Stimulated activated CD4-positive, alpha-beta T cell treated with anti-CD3 and anti-CD28 coated beads, Interleukin-15, amount 100 ng/mL, for 1 hour (primary cell): ENCODE measurements at places on chromosomes 4 and X.

DNA sequence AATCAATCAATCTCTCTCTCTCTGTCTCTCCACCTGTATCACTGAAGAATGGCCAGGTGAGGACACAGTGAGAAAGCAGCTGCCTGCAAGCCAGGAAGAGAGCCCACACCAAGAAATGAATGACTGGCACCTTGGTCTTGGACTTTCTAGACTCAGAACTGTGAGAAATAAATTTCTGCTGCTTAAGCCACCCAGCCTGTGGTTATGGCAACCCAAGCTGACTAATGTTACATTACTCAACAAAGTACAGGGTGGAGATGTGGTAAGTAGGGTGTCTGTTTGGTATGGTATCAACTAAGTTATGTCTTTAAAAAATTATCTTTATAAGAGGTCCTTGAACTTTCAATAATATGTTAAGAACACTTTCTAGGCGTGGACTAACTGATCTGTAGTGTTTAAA, 159.3 kb downstream of the EPHA5 start:
- no peak for DNase-seq

- no peak for DNase-seq
These were observed 47.6 kb upstream of the FGG start for GRCh38 chr4:154660052-154660451.

GRCh38 chr4:183276106-183276505, 44.0 kb downstream of the CLDN22 start:
- DNase-seq = no peak

DNA sequence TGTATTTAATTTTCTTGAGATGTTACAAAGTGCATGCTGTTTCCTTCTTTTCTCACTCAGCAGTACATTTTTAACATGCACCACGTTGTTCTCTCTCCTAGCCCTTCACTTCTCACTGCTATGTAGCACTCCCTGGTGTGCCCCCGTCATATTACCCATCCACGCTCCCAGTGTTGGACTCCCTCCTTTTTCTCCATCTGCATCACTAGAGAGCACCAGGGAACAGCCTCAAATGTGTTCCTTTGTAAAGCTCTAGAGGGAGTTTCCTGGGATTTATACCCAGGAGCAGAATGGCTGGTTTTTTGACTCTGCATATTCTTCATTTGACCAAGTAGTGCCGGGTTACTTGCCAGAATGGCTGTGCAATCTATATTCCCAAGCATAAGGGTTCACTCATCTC, 240.3 kb upstream of the ANXA3 start:
- no peak for DNase-seq

GRCh38 chrX:46543441-46543840, 1.8 kb downstream of the ZNF674 start:
- DNase-seq = no peak

GRCh38 chrX:53223955-53224859, 800 bp downstream of the KDM5C start:
- no peak for DNase-seq

DNA sequence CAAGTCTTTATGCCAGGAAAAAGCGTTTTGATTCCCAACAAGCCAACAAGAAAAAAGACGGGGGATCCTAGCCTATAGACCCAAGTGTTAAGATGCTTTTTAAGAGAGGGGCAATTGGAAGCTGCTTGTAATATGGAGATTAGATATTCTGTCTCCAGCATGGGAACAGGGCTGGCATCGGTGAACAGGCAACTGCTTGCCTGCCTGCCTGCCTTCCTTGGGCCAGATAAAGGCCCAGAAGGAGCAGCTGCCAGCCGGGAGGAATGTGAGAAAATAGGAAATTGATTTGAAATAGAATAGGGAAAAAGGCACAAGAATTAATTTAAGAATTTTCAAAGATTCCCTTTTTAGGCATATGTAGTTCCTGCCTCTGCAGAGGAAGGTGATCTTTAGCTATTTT, 192.2 kb downstream of the TENM3 start:
- DNase-seq = no peak

- DNase-seq = no peak
These were observed 68.7 kb upstream of the WWC2 start for GRCh38 chr4:183030309-183030708.

- no peak for DNase-seq
These were observed 394.9 kb upstream of the PABPC5 start for GRCh38 chrX:91039777-91040176.

DNA sequence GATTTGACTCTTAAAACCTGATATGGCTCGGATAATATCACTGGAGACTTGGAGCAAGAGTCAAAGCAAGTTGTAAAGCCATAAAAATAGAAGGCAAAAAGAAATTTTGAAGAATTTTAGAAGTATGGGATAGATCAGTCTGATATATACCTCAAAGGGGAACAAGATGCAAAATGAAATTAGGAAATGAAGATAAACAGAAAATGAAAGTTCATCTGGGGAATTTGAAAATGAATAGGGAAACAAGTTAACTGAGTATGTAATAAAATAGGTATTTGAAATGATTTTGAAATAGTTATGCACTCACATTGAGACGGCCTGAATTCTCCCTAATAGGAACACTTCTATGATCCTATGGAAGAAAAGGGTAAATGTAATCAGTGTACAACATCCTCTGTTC, 5.7 kb downstream of the CYP2U1 start:
- DNase-seq = no peak

DNA sequence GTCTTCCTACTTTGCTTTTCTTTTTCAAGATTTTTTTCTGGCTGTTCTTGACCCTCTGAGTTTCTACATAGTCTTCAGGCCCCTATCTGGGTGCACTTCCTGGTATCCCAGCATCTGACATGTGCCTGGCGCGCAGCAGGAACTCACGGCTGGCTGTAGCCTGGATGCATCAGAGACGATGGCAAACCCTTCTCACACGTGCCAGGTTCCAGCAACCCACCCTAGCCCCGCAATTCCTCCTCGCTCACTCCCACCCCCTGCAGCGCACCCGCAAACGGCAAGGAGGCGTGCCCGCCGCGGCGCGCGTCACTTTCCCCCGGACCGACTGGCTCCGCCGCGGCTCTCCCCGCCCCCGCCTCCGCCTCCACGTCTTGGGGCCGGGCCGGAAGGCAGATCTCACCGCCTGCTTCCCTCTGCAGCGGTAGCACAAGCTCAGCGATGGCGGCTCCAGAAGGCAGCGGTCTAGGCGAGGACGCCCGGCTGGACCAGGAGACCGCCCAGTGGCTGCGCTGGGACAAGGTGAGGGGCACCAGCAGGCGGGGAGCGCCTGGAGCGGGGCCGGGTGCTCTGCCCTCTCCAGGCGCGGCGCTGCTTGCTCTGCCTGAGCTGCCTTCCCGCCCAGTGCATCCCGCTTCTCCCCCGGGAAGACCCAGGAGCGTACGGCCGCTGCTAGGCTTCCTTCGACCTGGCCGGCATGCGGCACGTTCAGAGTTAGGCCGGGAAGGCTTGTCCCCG, at the start of gene PGM2:
Gene PGM2, plus strand, starts transcription at position 392 of the 735 bp plus-strand sequence. Its CDS starts 47 bp downstream, at position 439.
- DNase-seq = peak; percentile 90

DNA sequence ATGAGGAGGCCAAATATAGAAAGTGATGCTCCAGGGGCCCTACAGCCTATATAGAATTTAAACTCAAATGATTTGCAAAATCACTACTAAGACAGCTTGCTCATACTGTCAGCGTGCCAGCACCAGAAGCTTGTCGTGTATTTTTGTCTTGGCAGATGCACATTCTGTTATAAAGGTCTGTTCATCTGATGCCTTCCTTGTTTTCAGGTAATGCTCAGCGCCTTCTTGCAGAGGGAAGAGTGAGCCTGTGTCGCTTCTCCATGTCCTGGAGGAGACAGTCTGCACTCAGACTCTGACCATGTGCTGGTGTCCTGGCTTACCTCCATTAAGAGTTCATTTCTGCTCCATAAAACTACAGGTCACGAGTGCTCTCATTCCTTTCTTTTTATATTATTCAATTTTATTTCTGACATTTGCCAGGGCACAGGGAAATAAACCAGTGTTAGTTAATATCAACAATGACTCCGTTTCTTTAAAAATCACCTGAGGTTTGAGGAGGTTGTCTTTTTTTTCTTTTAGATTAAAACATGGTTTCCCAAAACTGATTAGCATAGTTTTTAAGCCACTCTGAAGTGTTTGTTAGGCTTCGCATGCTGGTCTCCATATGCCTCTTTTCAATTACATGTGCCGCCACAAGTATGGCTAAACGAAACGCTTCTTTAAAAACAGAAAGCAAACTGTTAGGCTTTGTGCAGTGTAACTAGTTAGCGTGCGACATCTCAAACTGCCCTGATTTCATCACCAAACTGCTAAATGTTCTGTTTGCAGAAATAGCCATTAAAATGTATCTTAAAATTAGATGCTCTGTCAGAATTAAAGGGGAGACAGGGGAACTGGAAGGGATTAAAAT, 215.2 kb upstream of the GK2 start:
- no peak for DNase-seq

- no peak for DNase-seq
These were observed 47.8 kb downstream of the CRLF2 start for GRCh38 chrX:1164322-1165288.

GRCh38 chr4:61182915-61183314, 17.2 kb upstream of the ADGRL3 start:
- DNase-seq = no peak

- DNase-seq = no peak
These were observed 200.5 kb downstream of the KDR start for GRCh38 chr4:54924891-54925290.

DNA sequence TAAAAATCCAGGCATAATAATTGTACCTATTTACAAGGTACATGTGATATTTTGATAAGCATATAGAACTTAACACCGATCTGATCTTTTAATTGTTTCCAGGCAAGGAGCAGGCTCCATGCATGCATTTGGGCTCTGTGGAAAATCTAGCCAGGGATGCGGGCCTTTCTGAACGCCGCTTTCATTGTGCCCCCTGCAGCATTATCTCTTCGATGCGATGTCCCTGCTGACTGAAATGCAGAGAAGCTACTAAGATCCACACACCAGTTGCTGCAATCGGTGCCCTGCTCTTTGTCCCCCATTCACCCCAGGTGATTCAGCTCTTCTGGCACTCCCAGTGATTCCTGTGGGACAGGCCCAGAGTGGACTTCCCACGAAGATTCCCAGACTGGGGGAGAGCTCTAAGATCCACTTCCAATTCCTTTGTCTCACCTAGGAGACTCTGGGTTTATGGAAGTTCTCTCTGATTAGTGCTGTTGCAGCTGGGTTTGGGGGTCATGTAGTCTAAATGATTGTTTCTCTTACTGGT, 254.3 kb upstream of the AGA start:
- no peak for DNase-seq

GRCh38 chr4:122584519-122584918, 36.3 kb downstream of the IL21 start:
- no peak for DNase-seq

DNA sequence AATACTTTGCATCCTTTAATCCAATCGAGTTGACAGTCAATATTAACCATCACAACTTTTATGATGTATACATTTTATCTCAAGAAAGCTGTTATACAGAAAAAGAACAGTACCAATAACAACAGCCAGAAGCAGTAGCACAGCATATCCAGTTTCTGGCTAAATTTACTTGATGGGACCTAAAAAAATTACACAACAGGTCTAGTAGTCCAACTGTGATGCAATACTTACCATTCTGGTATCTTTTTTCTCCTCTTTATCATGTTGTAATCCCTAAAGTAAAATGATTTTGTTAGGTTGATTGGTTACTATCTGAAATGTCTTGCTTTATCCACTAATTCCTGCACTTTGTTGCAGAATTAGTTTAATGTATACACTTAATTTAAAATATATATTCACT, 1150.6 kb downstream of the FAT4 start:
- DNase-seq = no peak

- DNase-seq = no peak
These were observed 125.7 kb downstream of the CRLF2 start for GRCh38 chrX:1086444-1087409.

DNA sequence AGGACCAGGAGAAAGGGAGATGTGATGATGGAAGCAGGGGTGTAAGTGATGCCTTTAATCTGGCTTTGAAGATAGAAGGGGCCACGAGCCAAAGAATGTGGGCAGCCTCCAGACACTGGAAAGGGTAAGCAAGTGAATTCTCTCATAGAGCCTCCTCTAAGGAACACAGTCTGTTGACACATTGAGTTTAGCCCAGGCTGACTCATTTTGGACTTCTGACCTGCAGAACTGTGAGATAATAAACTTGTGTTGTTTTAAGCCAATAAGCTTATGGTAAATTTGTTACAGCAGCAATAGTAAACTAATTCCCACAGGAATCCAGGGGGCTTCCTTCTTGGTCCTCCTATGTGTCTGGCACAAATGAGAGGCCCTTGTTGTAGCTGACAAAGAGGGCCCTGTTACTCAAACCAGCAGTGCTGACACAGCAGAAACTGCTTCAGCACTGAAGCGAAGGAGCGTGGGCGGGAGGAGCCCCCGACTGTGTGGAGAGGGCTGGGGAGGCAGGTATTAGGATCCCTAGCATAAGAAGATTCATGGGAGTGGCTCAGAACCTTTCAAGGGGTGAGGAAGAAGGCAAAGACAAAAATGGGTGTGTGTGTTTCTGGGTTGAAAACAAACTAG, 268.7 kb downstream of the NR3C2 start:
- DNase-seq = no peak

- no peak for DNase-seq
These were observed 81.2 kb downstream of the DCK start for GRCh38 chr4:71074452-71075299.

DNA sequence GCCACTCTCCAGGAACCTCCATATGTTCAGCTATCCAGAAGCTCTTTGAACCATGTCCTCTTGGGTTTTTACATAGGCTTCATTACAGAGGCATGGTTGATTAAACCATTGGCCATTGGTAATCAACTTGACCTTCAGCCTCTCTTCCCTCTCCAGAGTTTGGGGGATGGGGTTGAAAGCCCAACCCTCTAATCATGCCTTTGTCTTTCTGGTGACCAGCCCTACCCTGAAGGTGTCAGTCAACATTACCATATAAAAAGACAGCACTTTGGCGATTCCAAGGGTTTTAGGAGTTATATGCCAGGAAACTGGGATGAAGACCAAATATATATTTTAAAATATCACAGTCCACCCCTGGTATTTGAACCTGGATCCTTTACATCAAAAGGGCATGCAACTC, 222.5 kb downstream of the CHIC1 start:
- no peak for DNase-seq

DNA sequence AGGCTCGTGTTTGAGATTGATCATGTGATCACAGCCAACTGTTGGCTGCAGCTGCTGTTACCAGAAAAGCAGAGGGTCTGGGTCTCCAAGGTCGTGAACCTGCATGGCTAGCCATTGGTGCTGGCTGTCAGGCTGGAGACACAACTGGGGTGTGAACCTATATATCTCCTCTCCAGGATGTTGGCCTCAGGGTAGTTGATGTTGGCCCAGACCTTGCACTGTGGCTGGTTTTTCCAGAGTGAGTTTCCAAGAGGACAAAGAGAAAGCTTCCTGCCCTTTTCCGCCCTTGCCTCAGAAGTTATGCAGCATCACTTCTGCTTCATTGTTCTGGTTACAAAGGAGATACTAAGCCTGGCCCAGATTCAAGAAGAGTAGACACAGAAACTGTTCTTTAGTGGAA, 607.8 kb upstream of the HS3ST1 start:
- DNase-seq = no peak

DNA sequence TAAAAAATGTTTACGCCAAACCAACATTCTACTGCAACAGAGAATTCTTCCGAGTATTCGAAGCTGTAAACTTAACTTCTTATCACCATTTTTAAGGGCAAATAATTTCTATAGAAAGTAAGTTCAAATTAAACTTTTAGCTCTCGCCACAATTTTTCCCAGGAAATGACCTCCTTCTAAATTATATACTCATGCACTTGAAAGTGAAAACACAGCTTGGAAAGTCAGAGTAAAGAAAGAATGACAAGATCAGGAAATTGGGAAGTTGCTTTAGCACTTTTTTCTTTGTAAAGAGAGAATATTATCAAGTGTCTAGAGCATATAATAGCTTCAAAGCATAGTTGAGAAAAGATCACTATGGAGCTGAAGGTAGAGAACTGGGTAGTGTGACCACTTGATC, 1.2 kb downstream of the CYBB start:
- no peak for DNase-seq
